ENCODE measurements at places on chromosomes 12 and 14.

GRCh38 chr12:122880668-122881067 lies 15.3 kb downstream of the VPS37B start:
- no peak for DNase-seq

- DNase-seq, result no peak
Observed at GRCh38 chr12:126182619-126183236, 1117.5 kb downstream of the AACS start.

DNA sequence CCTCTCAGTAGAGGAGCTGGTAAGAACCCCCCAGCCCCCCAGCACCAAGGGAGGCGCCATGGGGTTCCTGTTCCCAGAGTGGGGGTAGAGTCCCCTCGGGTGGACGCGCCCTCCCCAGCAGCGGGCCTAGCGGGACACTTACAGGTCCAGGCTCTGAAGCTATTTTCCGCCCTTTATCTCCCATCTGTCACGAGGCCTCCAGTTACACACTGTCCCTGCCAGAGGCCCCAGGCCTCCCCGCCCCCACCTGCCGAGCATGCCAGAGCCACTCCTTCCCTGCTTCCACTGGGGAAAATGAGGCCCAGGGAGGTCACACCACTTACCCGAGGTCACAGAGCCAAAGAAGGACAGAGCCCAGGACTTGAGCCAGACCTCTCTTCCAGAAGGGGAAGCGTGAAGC lies 3.1 kb downstream of the C14orf180 start:
- no peak for DNase-seq

DNA sequence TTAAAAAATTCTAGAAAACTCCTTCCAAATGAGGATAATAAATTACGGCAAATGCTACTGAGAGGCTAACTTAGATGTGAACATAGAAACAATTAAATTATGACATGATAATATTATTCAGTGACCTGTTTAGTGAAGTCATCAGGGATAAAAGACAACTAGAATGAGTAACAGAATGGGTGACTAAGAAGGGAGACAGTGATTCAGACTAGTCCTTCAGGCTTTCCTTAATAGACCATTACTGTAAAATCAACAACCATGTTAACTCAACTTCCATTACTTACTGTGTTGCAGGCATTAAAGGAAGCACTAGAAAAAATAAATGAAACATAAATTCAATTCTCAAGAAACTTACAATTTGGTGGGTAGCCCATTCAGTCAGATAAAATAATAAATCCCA lies 543.9 kb upstream of the LRFN5 start:
- DNase-seq, result no peak

DNA sequence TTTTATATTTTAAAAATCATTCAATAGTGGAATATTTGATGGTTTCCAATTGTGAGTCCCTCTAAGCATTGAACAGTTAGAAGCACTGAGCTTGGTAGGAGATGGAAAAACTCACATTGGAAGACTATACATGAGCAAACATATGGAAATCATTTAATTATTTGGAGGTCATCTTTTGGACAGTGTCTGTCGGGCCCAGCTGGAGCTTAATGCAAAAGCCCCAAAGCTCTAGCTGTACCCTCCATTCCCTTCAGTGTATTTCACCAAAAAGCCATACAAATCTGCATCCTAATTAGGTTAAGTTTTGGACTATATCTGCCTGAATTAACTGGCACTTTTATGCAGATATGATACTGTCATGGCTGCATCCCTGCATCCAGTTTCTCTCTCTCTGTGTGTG lies 365.7 kb downstream of the FLRT2 start:
- no peak for DNase-seq

GRCh38 chr14:30875788-30876053 lies 1.4 kb downstream of the COCH start:
- no peak for DNase-seq

DNA sequence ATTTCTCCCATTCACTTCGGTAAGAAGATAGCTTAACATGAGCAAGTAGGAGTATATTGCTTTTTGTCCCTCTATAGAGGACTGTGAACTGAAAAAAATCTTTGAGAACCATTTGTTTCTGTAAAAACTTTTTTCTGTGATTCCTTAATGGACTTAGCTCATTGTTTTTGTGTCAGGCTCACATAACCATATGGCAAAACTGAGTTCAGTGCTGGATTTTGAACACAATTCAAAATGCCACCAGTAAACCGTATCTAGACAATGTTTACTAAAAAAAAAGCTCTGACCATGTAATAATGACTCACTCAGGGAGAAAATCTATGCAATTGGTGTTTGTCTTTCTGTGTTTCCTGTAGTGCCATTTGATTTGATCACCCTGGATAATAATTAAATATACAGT lies 5.2 kb downstream of the TRHDE start:
- no peak for DNase-seq

DNA sequence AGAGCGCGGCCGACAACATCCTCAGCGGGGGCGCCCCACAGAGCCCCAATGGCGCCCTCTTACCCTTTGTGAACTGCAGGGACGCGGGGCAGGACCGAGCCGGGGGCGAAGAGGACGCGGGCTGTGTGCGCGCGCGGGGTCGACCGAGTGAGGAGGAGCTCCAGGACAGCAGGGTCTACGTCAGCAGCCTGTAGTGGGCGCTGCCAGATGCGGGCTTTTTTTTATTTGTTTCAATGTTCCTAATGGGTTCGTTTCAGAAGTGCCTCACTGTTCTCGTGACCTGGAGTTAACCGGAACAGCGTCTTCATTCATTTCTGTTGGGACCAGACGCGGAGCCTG lies 103.8 kb upstream of the FKBP4 start:
- DNase-seq, result peak; percentile 48

DNA sequence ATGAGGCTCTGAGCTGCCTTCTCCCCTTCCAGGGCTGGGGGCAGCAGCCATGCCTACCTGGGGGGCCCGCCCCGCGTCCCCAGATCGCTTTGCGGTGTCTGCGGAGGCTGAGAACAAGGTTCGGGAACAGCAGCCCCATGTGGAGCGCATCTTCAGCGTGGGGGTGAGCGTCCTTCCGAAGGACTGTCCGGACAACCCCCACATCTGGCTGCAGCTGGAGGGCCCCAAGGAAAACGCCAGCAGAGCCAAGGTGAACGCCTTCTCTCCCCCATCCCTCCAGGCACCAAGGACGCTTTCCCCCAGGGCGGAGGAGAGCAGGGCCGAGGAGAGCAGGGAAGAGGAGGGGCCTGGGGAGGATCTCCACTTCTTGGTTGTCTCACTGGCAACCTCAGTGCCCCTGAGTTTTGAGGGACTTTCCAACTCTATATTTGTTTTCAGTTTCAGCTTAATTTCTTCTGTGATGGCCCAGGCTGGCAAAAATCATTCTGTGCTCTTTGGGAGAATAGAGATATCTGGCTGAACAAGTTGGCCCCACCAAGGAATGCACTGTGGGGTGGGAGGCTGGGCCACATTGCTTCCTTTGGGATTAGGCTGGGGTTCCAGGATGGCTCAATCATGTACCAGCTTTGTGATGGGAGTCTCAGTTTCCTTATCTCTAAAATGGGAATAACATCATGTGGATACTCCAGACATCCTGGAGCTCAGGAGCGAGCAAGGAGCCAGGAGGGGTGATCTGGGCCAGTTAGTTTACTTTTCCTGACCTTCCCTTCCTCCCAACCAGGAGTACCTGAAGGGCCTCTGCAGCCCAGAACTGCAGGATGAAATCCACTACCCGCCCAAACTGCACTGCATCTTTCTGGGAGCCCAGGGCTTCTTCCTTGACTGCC lies 1.2 kb downstream of the KHNYN start:
- DNase-seq, result peak; percentile 52

- DNase-seq, result no peak
Observed at GRCh38 chr12:30067146-30067545, 283.4 kb upstream of the TMTC1 start.

GRCh38 chr12:43740511-43741100 lies 18.0 kb downstream of the PUS7L start:
- DNase-seq, result no peak

GRCh38 chr14:105331575-105332349 lies 17.2 kb downstream of the PACS2 start:
- no peak for DNase-seq

DNA sequence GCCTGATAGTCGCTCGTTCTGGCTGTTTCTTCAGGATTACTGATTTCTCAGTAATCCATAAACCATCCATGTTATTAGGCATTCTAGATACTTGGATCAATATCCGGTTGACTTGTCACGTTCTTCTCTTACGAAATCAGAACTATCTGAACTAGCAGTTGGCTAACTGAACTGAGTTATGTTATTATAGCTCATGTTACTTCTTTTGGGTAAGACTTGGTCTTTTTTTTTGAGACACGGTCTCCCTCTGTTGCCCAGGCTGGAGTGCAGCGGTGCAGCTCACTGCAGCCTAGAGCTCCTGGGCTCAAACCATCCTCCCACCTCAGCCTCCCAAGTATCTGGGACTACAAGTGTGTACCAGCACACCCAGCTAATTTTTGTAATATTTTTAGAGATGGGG lies 178.6 kb downstream of the PRKCH start:
- no peak for DNase-seq

DNA sequence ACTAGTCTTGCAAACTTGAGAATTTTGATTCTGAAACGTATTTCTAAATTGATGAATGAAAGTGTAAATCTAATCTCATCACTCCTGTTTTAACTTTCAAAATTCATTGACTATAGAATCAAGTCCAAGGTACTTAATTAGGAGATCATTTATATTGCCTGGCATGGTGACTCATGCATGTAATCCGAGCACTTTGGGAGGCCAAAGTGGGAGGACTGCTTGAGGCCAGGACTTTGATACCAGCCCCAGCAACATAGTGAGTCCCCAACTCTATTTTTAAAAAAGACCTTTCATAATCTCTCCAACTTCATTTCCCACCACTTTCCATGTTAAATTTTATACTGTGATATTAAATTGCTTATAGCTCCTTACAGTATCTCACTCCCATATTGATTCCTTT lies 3.0 kb upstream of the MIPOL1 start:
- no peak for DNase-seq

DNA sequence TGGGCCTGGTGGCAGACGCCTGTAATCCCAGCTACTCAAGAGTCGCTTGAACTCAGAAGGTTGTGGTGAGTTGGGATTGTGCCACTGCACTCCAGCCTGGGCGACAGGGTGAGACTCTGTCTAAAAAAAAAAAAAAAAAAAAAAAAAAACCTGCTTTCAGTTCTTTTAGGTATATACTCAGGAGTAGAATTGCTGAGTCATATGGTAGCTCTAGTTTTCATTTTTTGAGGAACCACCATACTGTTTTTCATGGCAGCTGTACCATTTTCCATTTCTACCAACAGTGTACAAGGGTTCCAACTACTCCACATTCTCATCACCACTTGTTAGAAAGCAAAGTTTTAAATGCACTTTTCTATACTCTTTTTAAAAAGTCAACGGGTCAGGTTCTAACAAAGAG lies 119.8 kb downstream of the DPF3 start:
- DNase-seq, result no peak

GRCh38 chr12:79690142-79690637 lies 574 bp downstream of the PAWR start:
- DNase-seq, result no peak

GRCh38 chr12:113932381-113933196 lies 33.5 kb downstream of the RBM19 start:
- no peak for DNase-seq

- DNase-seq, result no peak
Observed at GRCh38 chr14:67010602-67011001, 178.6 kb upstream of the GARIN2 start.

- no peak for DNase-seq
Observed at GRCh38 chr12:66956300-66956699, 277.4 kb upstream of the GRIP1 start.

DNA sequence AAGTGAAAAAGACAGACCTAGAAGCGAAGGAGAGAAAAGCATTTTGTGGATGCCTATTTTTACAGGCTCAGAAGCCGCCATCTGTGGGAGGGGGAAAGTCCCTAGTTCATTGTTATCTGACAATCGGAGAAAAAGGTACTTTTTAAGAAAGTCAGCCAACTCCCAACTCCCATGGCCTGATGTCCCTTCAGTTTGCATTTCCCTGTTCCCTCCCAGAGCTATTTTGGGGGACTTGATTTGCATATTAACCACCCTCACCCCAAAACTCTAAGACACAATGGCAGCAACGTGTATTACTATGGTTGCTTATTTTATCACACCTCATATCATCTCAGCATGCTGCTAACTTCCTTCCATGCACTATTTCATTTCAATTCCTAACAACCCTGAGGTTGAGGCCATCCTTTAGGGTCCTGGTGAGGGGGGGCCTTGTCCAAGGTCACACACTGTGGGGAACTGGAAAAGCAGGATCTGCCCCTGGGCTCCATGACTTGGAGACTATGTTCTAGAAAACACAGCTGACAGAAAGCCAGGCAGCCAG lies 18.7 kb downstream of the HVCN1 start:
- DNase-seq, result peak; percentile 21

- DNase-seq, result peak; percentile 80
Observed at GRCh38 chr14:69611172-69612013, at the start of gene SUSD6. Gene SUSD6 (plus strand): TSS chr14:69611596. CDS start chr14:69658593, 46,997 bp downstream.

GRCh38 chr14:96146131-96146771 lies 58.4 kb upstream of the BDKRB2 start:
- no peak for DNase-seq

GRCh38 chr12:114238808-114239207 lies 167.1 kb downstream of the TBX5 start:
- no peak for DNase-seq

DNA sequence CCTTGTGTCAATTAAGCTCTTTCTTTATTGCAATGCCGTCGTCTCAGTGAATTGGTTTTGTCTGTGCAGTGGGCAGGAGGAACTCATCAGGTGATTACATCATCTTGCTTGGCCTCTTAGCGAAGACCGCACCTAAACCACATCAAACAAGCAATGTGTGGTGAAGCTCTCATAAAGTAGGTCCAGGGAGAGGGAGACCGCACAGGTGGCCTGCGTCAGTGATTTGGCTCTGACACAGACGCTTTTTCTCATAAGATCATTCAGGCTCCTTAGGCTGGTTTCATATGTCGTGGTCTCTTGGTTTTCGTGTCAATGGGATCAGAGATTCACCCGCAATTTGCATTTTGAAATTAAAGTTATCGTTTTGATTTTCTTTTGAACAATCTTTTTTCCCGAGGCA lies 6.7 kb upstream of the TESC start:
- no peak for DNase-seq

DNA sequence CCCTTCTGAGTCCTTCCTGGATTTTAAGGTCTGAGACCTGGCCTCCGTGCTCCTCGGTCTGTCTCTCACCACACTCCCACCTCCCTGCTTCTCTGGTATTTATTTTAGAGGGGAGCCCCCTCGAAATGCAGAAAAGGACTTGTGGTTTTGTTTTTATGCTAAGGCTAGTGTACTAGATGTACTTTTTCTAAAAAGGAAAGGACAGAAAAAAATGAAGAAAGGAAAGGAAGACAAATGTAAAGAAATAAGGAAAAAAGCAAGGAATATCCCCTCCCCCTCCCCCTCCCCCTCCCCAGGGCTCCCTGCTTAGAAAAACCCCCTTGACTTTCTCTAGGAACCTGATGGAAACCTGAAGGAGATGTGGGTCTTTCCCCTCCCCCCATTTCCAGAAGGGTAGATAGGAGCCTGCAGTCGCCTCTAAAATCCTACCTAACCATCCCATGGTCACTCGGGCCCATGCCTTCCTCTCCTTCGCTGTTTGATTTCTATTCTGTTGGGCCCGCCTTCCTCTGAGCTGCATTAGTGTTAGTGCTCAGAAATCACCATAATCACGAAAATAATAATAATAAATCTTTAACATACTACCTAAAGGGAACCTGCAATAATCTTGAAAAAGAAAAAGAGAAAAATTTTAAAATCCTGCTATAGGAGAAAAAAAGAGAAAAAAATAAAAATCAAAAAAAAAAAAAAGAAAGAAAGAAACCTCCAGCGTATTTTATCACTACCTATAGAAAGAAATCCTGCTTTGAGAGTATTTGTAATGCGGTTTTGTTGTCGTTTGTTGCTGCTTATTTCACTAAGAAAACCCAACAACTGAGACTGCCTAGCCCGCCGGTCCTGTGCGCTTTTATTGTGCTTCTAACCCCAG lies 3.1 kb downstream of the HOXC8 start:
- no peak for DNase-seq
